ENCODE measurements at places on chromosomes 12 and 14.

DNA sequence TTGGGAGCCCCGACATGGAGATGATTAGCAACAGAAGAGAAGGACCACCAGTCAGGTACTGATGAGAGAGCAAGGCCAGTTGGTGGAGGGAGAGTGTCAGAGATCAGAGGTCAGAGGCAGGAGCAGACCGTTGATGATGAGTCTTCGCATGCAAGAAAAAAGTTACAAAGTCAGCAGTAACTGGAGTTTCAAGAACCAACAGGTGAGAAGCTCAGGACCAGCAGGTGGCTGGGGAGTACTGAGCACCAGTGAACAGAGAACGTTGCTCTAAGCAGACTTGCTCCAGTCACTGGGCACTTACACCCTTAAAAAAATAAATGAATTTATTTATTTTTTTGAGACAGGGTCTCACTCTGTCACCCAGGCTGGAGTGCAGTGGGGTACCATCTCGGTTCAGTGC, 44.5 kb upstream of the KCNA1 start:
- no peak for DNase-seq

DNA sequence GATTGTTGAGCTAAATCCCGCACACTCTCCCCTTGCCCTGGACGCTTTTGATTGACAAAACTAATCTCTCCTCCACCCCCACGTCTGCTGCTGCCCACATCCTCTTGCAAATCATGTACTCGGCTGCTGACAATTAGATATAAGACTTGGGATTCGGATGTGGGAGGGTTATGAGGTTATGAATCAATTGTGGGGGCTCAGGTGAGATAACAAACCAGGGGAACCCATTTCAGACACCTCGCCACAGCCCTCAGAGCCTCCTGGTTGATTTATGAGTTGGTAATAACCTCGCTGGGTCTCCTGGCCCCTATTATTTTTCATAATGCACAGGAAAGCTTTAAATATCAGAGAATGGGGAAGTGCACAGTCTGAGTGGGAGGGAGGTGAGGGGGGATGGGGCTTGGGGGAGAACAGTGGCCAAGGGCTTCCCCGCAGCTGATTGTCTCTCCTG, 449.9 kb downstream of the DPF3 start:
- no peak for DNase-seq

- no peak for DNase-seq
Measured at GRCh38 chr12:19447386-19447785, 8.1 kb downstream of the AEBP2 start.

DNA sequence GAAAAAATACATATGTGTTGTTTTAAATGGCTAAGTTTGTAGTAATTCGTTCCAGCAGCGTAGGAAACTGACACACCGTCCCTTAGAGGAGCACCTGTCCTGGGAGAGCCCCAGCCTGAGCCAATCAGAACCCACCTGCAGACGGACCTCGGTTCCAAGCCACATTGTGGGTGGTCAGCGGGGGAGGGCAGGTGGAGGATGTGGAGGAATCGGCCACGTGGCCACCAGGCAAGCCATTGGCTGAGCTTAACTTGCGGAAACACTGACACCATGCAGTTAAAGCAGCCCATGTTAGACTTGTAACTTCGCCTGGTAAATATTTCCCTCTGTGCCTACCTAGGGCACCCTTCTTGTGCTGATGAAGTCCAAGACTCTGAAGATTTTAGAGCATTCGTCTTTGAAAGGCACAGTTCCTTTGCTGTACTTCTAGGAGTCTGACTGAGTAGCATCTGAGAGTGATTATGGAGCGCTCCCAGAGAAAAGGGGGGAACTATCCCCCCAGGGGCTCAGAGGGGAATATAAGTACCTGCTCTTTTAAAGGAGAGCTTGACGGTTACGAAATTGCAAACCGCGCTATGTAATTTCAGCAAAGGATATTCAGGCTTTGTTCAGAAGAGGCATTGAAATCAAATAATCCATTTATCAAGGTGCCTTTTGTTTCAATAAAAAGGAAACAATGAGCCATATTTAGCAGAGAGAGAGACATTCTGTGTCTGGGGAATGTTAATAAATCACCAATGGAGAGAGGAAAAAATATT, 135.7 kb downstream of the TMEM132C start:
- no peak for DNase-seq

DNA sequence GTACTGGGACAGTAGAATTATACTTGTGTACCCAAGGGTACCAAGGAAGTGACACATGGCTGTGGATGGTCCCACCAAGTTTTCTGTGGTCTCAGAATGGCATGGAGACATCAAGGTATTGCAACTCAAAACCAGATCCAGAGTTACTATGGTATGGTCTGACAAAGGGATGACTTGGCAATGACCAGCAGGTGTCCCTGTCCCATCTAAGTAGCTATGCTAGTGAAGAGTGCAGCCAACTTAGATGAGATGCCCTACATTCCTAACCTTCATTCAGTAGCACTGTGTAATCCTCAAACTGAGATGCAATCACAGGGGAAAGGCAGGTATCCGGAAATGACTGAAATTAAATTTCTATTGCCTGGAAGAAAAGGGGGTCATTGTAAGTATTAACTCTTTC, 188.7 kb upstream of the TMEM260 start:
- no peak for DNase-seq

- no peak for DNase-seq
Measured at GRCh38 chr12:49987625-49988303, 15.0 kb downstream of the AQP6 start.

DNA sequence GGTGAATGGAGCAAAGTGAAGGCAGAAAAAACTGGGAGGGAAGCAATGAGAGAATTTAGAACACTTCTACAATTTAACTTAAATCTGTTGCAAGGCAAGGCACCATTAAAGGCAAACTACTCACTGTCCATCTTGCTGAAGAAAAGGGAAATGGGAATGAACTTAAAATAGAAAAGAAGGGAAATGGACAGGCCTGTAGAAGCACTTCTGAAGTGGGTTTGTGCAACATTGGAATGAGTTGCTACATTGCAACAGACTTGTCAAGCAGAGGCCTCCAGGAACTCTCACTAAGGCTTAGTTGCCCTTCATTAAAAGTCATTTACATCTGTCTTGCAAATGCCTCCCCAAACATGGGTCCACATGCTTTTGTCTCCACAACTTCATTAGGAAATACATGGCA, 13.7 kb upstream of the OR10AD1 start:
- no peak for DNase-seq

- DNase-seq, result no peak
Measured at GRCh38 chr12:43912859-43913258, 77.0 kb downstream of the TMEM117 start.

DNA sequence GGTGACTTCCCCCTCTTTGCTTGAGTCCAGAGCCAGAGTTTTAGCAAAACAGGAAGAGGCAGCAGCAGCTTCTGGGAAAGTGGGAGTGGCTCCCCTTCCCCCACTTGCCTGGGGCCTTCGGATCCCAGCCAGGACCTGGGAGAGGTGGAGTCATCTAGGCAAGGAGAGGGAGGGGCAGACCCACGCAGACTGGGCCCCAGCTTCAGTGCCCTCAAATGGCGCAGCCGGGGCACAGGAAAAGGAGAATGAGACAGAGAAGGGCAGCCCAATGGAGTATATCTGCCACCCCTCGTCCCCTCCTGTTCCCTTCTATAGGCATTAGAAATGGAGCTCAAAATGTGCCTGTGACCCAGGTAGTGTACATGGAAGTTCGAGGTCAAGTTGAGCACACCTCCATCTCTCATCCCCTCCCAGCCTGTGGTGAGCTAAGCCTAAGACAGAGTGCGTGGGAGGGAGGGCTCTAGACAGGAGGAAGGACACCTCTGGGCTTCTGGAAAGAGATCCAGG, 9.3 kb upstream of the HDAC7 start:
- DNase-seq, result no peak

- no peak for DNase-seq
Measured at GRCh38 chr12:67410667-67411067, 141.5 kb downstream of the CAND1 start.

GRCh38 chr12:110688446-110689280, at the start of gene HVCN1:
HVCN1 (minus strand) TSS chr12:110689115; CDS start chr12:110683245, 5,870 bp downstream.
- DNase-seq, result no peak

GRCh38 chr14:63852271-63852816, 460 bp upstream of the SYNE2 start:
- DNase-seq, result no peak

GRCh38 chr12:94690198-94690771, 39.9 kb upstream of the TMCC3 start:
- DNase-seq, result no peak

DNA sequence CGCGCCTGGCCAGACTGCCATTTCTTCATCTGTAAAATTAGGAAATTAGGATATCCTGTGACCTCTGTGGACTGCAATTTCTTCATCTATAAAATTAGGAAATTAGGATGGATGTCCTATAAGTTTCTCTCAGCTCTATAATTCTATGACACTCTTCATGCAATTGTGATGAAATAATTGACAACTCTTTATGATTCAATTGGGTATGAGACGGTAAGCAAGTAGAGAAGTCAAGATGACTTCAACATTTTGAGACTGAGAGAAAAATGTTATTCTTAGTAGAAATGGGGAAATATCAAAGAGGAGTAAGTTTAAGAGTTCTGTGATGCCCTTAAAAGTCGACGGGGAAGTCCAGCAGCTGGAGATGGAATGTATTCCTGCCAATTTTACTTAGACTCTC, 12.0 kb downstream of the KIAA0586 start:
- no peak for DNase-seq

DNA sequence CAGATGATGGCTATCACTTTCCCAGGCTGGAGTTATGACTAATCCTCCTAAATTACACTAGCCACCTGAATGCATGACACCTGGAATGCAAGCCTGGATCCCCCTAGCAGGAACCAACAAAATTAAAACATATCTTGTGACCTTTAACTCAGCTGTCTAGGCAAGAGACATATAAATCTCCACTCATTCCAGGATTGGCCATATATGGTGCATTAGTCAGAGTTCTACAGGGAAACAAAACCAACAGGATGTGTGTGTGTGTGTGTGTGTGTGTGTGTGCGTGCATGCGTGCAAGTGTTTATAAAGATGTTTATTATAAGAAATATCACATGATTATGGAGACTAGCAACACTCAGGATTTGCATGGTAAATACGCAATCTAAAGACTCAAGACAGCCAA, 212.8 kb downstream of the KIF21A start:
- DNase-seq, result peak; percentile 46

GRCh38 chr14:100640471-100641273, 53.5 kb upstream of the BEGAIN start:
- no peak for DNase-seq

DNA sequence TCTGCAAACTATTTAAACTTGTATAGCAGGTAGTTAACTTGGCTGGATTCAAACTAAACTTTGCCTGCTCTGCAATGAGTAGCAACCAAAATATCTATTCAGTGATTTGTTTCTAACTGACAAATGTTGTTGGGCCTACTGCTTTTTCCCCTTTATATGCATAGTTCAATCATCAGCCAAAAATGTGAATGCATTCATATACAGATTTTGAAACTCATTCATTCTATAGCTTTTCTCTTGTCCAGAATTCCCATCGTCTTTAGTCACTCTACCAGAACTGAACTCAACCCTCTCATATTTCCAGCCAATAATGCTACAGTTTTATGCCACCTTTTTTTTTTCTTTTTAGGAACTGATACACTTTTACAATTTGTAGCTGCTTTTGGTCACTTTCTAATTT, 599.8 kb downstream of the RPL10L start:
- DNase-seq, result no peak

- no peak for DNase-seq
Measured at GRCh38 chr14:36605506-36605857, 23.1 kb upstream of the NKX2-8 start.

DNA sequence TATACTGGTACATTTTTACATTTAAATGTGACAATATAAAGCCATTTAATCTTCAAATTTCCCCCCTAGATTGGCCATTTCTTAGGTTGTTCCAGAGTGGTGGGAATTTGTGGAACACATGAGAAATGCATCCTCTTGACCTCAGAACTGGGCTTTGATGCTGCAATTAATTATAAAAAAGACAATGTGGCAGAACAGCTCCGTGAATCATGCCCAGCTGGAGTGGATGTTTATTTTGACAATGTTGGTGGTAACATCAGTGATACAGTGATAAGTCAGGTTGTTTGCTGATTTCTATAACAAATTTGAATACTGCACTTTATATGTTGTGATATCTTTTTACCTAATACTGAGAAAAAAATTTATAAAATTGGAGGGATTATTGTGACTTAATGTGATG, 7.6 kb upstream of the ZNF410 start:
- DNase-seq, result no peak

- no peak for DNase-seq
Measured at GRCh38 chr12:14876833-14877232, 8.8 kb downstream of the MGP start.

DNA sequence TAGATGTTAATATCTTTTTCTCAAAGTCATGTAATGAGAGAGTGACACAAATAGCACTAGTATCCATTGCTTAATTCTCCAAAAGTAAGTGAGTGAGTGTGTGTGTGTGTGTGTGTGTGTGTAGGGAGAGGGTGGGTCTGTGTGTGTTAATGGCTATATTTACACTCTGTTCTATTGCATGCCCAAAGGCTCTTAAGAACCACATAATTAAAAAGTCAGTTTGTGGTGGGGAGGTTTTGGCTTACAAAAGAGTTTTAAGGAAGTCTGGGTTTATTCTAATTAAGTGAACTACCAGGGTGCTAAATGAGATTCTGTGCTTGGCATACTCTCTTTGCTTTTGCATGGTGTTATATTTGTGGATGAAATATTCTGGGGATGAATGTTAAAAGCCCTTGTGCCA, 1897.6 kb upstream of the FLRT2 start:
- DNase-seq, result no peak

DNA sequence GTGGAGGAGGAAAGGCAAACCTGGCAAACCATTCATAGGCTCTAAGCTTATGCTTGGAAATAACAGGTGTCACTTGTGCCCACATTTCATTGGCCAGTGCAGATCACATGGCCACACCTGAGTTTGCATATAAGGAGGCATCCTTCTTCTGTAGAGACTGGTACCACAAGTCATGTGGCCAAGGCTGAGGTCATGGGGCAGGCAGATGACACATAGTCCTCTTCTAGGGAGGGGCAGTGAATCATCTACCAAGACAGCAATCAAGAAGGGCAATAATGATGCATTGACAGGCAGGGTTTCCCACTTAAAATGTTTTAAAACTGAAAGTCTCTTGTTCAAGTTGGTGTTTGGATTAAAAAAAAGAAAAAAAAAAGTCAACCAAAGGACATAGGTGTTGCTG, 77.3 kb downstream of the DAAM1 start:
- DNase-seq, result no peak

All from RWPE2 (cell line).